ENCODE measurements at places on chromosomes 11 and 22.

GRCh38 chr11:130192845-130193267, 33.3 kb downstream of the ST14 start:
- no peak for DNase-seq

DNA sequence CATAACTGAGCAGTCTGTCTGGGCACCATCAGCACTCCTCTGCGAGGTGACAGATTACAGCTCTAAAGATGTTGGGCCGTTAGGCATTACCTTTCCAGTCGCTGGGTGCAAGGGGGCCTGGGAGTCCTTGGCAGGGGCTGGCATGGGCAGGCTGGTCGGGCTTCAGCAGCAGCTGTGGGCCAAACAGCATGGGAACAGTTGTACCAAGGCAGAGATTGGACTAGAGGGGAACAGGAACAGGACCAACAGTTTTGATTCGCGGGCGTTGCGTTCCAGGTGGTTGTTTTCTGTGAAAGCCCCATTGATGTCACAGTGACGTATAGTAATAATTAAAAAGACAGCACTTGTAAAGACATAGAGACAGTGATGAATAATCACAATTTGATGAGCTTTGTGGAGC, 25.8 kb upstream of the B3GAT1 start:
- DNase-seq, result no peak

DNA sequence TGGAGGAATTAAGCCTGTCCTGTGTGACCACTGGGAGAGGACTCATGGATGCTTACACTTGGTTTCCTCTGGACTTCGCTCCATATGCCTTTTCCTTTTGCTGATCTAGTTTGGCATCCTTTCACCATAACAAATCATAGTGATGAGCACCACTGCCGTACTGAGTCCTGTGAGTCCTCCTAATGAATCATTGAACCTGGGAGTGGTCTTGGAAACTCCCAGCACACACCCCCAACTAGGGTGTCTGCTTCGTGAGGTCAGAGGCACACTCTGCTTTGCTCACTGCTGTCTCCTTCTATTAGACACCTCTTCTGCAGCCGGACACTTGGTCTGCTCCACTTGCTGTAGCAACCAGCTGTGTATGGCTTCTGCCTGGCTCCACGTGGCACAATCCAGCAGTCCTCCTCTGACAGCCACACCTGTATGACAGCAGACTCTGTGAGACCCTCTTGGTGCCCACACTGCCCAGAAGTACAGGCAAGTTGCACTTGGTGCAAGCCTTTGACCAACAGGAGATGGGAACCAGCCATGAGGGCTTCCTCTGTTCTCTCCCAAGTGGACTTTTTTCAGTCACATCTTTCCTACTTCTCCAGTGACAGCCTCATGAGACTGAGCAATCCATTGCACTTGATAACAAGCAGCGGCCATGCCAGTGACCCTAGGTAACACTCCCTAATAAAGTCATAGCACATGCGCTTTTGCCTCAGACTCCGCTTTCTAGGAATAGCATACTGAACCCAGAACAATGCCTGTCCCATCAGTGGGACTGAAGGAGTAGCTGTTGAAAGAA, 65.0 kb upstream of the HMGXB4 start:
- DNase-seq, result no peak

DNA sequence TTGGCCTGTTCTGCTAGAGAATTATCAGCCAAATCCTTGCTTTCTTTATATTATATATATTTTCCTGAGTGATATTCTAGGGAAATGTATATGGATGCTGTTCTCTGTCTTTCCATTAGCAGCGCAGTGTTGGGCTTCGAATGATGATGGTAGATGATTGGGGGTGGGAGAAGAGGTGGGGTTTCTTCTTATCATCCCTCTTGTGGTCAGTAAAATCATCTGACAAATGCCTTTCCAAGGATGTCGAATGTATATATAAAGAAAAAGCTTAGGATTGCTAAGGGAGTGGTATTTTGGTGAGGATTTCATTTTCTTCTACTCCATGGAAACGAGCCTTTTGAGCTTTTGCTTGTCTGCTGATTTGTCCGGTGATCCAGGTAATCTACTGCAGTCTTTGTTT, 48.9 kb downstream of the ARHGEF12 start:
- DNase-seq, result no peak

DNA sequence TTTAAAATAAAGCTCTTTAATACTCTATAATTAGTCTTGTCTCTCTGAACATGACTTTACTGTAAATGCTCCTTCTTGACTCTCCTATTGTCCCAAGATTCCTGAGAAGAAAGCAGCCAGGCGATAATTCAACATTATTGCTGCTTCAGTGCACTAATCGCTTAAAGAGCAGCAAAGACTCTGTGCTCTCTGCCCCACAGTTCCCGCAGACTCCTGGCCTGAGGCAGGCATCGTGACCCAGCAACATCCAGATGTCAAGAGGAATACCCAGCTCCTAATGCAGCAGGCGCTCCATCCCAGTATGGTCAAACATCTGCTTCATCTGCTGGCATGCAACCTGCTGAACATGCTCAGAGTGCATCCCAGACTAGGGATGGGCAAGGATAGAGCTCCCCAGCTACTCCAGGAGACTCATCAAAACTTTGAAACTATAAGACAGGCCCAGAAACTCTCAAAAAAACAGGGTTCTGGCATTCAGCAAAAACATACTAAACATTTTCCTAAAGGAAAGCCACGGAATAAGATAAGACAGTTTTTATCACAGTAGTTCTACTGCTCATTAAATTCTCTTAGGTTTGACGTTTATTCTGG, 270.0 kb downstream of the SOX6 start:
- DNase-seq, result no peak

- no peak for DNase-seq
These were observed 45.3 kb downstream of the RAB6A start for GRCh38 chr11:73715541-73715940.

DNA sequence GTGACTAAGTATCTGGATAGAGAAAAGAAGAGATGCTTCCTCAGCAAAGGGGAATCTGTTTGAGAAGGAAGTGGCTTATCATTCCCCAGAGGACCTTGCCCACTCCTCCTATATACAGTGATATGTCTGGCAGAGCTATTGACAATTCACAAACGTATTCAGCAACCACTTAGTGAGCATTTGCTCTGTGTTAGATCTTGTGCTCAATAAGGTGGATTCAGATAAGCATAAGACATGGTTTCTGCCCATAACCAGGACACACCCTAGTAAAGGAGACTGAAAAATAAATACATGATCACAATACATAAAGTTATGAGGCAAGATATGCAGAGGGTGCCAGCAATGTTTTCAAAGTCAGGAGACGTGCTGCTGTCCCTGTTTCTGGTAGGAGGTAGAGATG, 1.4 kb downstream of the TMEM9B start:
- DNase-seq, result no peak

- no peak for DNase-seq
These were observed 2.5 kb upstream of the TPST2 start for GRCh38 chr22:26592421-26592891.

- DNase-seq, result no peak
These were observed 5.6 kb downstream of the STX3 start for GRCh38 chr11:59760771-59761170.

- no peak for DNase-seq
These were observed 1514.0 kb downstream of the FAM181B start for GRCh38 chr11:81219661-81220060.

- no peak for DNase-seq
These were observed 11.9 kb upstream of the ZNF280A start for GRCh38 chr22:22531770-22532546.

DNA sequence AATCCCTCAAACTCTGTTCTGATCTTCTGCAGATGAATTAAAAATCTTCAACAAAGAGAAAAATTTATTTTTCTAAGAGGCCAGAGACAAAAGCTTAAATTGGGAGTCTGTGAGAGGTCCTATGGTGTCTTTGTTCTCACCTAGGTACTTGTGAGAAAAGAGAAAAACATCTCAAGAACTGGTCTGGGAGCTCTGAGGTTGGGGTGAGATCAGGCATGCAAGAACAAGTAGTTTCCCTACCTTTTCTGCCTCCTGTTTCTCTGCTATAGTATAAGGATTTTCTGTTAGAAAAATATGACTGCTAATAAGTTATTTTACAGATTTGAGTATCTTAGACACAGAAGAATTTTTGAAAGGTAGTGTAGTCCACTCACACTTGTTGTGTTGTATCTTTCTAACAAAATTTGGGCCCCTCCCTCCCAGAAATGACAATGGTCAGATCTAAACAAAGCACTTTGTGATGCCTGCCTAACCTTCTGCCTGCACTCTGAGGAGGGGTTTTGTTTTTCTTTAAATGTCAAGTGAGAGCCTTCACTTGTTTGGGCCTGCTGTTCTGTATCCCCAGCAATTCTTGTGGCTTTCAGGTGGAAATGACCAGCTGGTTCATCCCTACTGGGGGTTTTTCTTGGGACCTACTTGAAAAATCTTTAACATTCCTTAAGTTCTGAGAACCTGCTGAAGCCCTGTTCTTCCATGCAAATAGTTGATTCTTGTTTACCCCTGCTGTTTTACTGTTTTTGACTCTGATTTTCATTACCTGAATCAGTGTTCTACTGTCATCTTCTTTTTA, 13.6 kb upstream of the OR51S1 start:
- DNase-seq, result no peak

DNA sequence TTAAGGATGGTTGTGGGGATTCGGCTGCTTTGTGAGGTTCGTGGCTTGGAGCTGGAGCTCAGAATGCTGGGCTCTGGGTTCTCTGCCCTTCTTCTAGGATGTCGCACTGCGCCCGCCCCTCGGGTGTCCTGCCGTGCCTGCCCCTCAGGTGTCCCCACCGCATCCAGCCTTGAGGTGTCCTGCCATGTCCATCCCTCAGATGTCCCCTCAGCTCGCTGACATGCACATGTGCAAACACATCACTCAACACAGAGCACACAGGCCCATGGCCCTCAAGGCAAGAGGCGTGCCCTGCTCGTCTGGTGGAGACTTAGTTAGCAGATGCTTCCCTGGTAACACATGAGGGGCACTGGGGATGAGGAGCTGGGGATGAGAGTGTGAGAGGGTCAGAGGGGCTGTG, 359.3 kb downstream of the TBC1D22A start:
- DNase-seq, result no peak

DNA sequence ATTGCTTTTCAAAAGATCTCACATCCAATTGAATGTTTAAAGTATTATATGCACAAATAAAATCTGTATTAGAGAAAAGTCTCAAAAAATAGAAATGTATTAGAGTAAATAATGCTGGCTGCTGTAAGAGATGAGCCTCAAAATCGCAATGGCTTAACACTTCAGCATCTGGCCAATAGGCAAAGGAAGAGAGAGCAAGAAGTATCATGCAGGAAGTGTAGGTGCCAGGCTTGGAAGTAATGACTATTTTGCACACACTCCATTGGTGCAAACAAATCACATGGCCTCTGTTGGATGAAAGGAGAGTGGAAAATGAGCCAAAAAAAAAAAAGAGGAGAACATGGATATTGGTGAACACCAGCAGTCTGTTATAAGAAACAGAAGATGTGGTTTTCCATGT, 193.0 kb upstream of the E2F8 start:
- no peak for DNase-seq

GRCh38 chr11:123354371-123354975, 75.6 kb upstream of the GRAMD1B start:
- no peak for DNase-seq

GRCh38 chr11:30893318-30893717, 307.2 kb upstream of the MPPED2 start:
- no peak for DNase-seq

DNA sequence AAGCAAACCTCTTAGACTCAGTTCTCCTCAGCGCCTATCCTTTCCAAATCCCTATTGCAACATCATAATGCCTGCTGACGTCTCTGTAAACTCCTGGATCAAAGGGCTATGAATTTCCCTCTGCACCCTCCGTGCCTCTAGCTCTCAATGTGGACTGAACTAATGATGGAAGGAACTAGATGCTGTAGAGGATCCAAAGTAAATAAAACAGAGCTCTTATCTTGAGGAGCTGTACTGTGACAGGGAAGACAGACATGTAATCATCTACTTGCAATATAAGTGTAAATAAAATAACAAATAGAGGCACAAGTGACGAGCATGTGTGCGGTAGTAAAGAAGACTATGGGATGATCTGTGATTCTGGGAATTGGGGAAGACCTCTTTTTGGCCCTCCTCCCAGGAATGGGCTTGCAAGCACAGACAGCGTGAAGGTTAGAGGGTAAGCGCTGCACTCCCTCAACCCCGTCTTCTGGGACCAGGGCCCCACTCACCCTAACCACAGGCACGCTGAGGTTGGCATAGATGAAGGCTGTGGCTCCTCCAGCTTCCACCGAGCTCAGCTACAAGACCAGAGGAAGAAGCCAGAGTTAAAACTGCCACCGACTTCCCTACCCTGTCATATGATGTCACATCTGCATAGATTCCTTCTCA, 42.2 kb downstream of the P4HA3 start:
- no peak for DNase-seq

DNA sequence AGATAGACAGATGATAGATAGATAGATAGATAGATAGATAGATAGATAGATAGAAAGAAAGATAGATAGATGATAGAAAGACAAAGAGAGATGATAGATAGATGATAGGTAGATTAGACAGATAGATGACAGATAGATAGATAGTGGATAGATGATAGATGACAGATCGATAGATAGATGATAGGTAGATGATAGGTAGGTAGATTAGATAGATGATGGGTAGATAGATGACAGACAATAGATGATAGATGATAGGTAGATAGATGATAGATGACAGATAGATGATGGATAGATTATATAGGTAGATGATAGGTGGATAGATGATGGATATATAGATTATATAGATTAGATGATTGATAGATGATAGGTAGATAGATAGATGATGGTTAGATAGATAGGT, 4.3 kb downstream of the LZTR1 start:
- no peak for DNase-seq

GRCh38 chr11:111329306-111330204, 31.2 kb downstream of the POU2AF3 start:
- no peak for DNase-seq

GRCh38 chr11:128310005-128310404, 277.4 kb downstream of the ETS1 start:
- DNase-seq, result no peak

- DNase-seq, result no peak
These were observed 43.2 kb downstream of the PANX1 start for GRCh38 chr11:94171693-94172440.

- DNase-seq, result no peak
These were observed 160.8 kb downstream of the CRYBB2 start for GRCh38 chr22:25380122-25380747.

- no peak for DNase-seq
These were observed 34.9 kb upstream of the ACER3 start for GRCh38 chr11:76825726-76826396.

GRCh38 chr11:10650630-10651029, 42.9 kb downstream of the IRAG1 start:
- DNase-seq, result no peak

DNA sequence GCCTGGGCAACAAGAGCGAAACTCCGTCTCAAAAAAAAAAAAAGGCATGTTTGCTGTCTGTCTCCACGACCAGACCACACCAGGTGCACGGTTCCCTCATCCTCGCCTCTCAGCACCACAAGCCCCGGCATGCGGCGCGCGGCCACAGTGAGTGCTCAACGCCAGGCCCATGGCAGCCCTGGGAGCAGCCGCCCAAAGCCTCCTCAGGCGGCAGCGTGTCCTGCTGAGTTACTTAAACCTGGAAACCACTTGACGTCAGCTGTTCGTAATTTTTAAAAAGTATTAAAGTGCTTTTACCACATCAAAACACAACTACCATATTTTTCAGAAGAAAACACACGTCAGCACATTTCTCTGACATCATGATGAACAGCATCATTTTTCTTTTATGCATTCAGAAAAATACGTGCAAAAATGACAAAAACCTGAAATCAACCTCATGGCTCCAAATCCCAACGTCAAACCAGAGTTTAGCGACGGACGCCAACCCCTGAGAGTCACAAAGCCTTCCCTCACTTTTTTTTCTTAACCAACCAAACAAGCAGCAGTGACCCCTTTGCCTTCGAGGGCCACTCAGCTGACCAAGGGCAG, 2.1 kb downstream of the DEAF1 start:
- no peak for DNase-seq

Data from stimulated activated CD8-positive, alpha-beta memory T cell treated with anti-CD3 and anti-CD28 coated beads, Interleukin-7, amount 100 ng/mL, for 1 hour (primary cell).